ENCODE measurements at places on chromosomes 12 and 14.

DNA sequence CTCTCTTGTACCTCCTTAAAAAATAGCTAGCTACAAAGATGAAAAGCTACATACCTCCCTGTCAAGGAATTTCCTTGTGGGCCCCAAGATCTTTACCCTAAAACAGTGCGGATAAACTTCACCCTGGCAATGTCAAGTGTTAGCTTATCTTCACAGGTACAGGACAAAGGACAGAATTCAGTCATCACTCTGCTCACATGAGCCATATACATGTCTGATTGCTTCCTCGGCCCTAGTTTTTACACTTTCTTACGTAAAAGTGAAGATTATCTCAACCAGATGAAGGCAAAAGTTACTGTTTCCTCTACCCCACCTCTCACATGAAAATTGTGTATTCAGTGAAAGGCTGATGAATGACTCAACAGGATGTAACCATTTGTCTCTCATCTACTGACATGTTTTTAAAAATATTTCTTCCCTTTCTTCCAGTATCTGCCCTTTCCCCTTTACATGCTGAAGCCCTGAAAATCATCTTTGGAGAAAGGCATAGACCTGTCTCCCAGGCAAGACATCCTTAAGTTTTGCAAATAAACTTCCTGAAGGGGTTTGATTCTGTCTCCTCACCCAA lies 890.1 kb downstream of the GALC start:
- DNase-seq, result no peak

DNA sequence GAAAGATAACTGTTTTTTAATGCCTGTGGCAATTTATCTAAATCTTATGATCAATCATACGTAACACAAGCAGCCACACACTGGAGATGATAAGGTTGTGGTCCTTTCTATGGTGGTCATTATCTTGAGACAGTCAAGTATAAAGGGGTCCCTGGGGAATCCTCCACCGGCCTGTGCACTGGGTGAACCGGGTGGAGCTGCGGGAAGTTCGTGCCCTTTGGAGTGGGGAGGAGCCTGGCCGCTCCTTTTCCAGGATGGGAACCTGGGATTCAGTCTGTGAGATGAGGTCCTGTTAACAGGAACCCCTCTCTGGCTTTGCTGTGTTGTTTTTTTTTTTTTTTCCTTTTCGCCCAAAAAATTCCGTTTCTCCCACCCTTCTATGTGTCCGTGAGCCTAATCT lies 167.5 kb upstream of the RPL10L start:
- DNase-seq, result no peak

DNA sequence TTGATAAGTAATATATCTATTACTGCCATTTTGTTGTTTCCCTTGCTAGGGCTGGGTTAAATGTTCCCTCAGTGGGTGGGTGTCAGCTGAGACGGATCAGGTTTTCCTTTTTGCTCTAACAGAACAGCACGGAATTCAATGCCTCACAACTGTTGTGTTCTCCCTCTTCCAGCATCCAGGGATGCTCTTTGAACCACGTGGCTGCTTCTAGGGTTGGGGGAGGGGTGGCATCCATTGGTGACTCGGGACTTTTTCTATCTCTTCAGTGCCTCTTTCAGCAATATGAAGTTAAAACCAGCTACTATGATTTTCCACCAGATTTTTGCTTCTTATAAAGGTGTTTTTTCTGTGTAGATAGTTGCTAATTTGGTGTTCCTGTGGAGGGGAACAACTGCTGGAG lies 884.9 kb upstream of the FOXG1 start:
- DNase-seq, result no peak

GRCh38 chr14:95227279-95227860 lies 70.0 kb upstream of the DICER1 start:
- DNase-seq, result no peak

DNA sequence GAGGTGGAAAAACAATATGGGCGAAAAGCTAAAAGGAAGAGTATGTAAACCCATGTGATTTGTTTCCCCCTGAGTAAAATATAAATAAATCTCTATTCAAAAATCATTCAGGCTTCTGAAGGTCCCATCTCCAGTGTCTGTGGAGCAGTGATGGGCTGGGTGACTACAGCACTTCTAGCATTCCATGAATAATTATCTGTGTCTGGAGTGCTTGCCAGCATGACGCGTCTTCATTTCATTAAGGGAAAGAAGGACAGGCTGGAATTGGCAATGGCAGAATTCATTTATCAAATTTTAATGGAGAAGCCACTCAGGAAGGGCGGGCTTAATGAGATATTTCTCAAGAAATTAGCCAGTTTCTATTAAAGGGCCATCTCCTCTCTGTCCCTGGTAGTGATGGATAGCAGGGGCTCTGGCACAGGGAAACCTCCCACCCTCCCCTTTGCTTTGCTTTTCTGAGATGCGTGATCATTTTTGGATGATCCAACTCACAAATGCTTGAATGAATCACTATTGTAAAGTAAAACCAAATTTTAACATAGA lies 916.3 kb upstream of the SEL1L start:
- no peak for DNase-seq

DNA sequence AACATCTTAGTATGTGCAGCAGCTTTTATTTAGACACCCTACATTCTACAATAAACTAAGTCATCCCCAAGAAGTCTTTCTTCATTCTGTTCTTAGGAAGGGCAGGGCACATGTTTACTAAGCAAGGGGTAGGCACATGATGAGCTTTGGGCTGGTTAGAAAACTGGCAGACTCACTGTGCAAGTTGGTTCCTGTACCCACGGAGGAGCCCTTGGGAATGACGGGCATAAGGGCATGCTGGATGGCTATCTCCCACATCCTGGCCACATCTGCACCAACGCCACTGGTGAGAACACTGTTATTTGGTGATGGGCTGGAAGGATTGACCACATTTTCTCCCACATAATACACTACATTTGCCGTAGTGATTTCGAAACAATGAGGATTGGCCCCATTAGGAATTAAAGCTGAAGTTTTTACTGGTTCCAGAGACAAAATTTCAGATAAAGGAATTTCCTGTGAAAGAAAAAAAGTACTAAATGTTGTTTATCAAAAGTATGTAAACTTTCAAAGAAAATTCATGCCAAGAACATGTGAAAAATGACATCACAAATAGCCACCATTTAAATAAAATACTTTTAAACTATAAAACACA lies 297.0 kb downstream of the PRKD1 start:
- DNase-seq, result no peak

DNA sequence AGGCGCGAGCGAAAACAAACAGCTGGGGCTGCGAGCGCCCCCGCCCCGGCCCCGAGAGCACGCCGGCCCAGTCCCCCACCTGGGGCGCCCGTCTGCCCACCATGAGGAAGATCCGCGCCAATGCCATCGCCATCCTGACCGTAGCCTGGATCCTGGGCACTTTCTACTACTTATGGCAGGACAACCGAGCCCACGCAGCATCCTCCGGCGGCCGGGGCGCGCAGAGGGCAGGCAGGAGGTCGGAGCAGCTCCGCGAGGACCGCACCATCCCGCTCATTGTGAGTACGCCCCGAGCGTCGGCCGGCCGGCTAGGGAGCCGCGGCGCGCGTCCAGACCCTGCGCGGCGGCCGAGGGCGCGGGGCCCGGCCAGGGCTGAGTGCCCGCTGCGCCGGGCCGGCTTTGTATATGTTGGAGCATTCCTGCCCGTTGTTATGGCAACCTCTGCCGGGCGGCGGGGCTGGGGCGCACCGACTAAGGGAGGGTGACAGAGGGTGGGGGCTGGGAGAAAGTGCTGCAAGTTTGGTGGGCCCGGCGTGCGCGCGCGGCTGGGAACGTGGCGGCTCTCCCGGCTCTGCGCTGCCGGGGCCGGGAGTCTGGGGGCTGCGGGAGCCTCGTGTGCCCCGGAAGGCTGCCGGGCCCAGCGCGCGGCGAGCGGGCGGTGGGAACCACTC lies 367 bp downstream of the GALNT16 start:
- no peak for DNase-seq

- DNase-seq, result no peak
Observed at GRCh38 chr12:116182359-116183063, 95.0 kb downstream of the MED13L start.

GRCh38 chr14:87430810-87431209 lies 562.2 kb downstream of the GALC start:
- no peak for DNase-seq

DNA sequence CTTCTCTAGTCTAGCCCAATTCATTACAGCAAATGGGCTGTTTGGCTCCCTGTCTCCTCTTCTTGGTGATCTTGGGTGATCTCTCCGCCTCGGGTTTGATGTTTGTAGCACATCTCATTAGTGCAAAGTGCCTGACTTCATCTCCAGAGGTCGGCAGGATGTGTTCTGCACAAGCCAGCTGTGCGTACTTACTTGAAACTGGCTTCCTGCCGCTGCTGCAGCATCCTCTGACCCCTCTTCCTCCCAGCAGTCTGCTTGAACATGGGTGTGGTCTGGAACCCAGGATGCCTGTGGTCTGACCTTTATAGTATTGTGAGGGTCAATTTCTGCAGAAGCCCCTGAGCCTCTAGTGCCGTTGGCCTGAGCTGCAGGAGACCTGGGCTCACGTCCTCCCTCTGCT lies 99.2 kb downstream of the BEGAIN start:
- DNase-seq, result no peak

- DNase-seq, result no peak
Observed at GRCh38 chr14:53855127-53855526, 101.5 kb downstream of the BMP4 start.

DNA sequence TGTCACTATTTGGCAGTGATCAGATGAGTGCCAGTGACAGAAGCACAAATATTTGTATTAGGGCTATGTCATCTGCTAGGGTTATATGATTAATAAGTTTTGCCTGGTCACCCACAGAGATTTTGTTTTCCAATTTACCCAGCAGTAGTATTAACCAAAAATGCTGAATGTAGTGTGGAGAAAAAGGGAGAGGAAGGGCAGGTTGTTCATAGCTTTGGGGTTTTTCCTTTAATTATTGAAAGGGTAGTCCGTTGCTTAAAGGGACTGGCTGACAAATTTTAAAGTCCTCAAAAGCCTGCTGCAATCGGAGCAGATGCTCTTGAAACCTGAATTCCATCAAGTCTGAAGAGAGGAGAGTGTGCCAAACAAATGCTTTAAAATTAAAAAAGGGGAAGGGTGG lies 237.9 kb upstream of the CCDC196 start:
- no peak for DNase-seq

- DNase-seq, result no peak
Observed at GRCh38 chr12:41992692-41993215, 151.9 kb downstream of the GXYLT1 start.

GRCh38 chr14:95817271-95817670 lies 59.4 kb upstream of the TUNAR start:
- DNase-seq, result no peak

DNA sequence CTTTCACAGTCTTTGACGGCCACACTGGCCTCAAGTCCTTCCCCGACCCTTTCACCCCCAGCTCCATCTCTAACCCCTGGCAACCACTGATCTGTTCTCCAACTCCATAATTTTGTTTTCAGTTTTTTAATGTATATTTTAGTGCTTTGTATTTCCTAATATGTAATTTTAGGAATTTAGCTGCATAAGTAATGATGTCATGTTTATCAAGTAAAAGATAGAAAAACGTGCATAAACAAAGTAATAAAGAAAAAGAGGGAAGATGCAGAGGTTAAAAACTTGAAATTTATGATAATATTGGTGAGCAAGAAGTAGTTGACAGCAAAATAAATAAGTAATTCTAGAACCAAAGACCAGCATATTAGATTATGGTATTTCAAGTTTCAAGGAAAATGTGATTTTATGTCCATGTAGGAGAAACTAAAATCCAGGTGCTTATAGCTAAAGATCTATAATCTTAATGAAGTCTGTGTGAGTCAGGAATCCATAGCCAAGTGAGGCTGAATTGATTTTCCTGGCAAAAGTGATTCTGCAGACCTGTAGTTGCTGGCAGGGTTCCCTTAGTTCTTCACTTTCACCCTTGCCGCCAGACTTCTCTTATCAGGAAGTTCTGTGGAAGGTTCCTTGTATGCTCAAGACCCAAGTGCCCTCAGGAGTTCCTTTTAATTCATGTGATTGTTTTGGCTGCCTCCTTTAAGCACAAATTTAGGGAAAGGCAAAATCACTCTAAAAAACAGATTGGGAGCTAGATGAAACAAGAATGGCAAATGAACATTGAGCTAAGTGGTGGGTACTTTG lies 24.4 kb downstream of the FBXW8 start:
- no peak for DNase-seq

DNA sequence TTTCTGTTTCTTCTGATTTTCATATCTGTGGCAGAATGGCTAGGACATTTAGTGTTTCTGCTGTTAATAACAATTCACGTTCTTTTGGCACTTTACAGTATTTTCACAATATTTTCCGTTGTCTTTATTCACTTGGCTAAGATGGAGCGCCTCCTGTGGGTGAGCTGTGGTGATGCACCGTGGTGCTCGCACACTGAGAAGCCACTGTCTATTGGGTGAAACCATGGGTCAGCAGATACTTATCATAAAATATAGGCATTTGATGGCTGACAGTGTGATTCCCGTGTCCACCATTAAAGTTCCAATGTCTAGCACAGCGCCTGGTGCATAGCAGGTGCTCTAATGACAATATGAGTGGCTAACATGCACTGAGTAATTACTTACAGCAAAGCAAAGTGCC lies 141.8 kb downstream of the VRK1 start:
- DNase-seq, result no peak

DNA sequence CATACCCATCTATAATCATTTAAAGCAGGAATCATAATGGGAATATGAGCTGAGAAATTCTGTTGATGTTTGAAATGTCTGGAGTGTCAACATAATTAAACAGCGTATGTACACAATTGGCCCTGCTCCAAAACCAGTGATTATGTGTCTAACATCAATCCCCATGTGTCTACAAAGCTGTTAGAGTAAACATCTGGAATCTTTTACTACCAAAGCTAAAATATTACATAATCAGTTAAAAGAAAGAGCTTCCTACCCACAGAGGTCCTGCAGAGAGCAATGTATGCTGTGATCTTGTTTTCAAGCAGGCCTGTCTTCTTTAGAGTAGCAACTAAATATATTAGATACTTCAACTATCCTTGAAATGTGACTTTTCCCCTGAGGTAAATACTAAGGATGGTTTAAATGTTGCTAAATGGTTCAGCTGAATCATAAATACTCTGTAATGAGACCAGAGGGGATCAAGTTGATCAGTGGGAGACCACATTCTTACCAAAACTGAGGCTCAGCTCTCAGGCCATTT lies 74.3 kb downstream of the RASSF8 start:
- DNase-seq, result no peak

GRCh38 chr14:93546642-93547041 lies 115.9 kb downstream of the UNC79 start:
- no peak for DNase-seq

DNA sequence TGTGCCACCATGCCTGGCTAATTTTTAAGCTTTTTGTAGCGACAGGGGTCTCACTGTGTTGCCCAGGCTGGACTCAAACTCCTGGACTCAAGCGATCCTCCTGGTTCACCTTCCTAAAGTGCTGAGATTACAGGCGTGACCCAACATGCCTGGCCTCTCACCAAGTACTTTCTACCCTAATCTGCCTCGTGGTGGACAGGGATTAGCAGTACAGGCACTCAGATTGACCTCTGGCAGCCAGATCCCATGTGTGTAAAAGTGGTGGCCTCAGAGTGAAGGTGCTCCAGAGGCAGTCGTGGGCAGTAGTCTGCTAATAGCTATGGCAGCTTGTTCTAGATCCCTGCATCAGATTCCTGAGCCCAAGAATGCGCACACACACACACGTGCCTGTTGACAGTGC lies 30.9 kb downstream of the MTHFD1 start:
- no peak for DNase-seq
